ENCODE measurements at places on chromosomes 12 and 14.

- DNase-seq: no peak
These were observed 103.9 kb upstream of the TMEM132C start for GRCh38 chr12:128163086-128163485.

GRCh38 chr12:121522971-121523370 lies 57.9 kb downstream of the KDM2B start:
- no peak for DNase-seq

DNA sequence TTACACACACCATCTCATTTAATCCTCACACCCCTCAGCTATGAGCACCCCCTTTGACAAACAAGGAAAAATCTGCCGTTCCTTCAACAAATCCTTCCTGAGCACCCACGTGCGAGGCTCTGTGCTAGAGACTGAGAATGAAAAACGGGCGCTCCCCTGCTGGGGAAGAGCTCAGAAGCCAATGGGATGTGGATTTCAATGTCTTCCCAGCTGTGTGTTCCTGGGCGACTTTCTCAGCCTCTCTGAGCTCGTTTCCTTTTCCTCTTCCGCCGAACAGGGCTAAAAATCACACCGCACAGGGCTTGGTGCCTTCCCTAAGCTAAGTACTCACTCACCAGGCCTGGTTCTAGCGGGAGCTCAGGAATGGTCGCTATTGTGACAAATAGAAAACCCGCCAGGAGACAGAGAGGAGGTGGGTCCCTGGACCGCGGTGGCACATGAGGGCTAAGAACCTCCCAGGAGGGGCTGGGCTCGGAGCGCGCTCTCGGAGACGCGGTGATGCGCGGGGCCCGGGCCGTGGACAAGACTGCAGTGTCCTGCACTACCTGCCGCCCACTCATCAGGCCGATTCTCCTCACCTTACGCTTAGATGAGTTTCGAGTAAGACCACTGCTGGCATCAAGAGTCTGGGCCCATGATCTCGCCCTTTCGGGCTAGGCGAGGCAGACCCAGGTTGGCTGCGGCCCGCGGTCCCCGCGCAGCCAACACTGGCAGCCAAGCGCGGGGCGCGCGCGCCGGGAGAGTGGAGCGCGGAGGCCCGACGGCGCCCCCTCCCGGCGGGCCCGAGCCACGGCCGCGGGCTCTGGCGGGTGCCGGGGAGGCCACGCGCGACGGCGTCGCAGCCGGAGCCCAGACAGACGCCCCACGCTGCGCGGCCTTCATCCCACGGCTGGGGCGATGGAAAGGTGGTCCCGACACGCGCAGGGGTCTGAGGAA lies 17.0 kb downstream of the ZDHHC22 start:
- DNase-seq: peak; percentile 75

GRCh38 chr14:38710881-38711280 lies 392.2 kb downstream of the SEC23A start:
- DNase-seq: no peak

GRCh38 chr14:81655423-81656314 lies 122.0 kb upstream of the SEL1L start:
- no peak for DNase-seq
